ENCODE measurements at places on chromosomes 2 and 18. TPM values are rescaled to one million over a fixed set of nuclear protein-coding genes. Genes with fewer than 3 reads are reported as not detected.

PRSS56 gene
- not detected for total RNA-seq

LBX2 gene
- 1.6 TPM for total RNA-seq

SPP2 gene
- 0.27 TPM for total RNA-seq

NEDD4L gene
- total RNA-seq = 54.1 TPM

SLC14A1 gene
- total RNA-seq = 4.6 TPM

ZSCAN30 gene
- total RNA-seq = 13.2 TPM

UGT1A5 gene
- not detected for total RNA-seq

PECR gene
- 9.0 TPM for total RNA-seq

PDE1A gene
- 3.7 TPM for total RNA-seq

SULT1C4 gene
- not detected for total RNA-seq

SIGLEC15 gene
- total RNA-seq = 8.6 TPM

ST6GAL2 gene
- total RNA-seq = not detected

ITPRIPL1 gene
- 1.3 TPM for total RNA-seq

DNA sequence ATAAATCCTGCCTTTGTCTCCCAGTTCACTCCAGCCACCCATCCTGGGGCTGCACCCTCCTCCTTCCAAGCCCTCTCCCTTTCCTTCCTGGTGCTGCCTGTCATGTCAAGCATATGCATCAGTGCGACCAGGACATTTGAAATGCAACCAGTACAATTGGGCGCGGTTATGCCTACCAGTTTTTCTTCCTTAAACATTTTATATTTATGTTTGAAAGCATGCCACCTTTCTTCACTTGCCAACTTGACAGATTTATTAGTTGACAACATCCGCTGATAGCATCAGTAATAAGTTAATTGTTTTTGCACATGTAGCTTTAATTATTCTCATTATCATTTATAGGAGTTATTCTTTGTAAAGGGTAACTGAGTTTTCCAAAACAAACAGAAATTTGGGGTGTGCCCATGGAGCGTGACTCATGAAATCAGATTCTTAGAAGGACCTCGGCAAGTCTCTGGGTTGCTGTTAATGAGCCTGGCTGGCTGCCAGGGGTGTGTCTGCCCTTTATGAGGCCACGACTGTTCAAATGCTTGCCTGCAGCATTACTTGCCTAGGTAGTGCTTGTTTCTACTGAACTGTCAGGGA lies 32.8 kb upstream of the IL1B start:
- peak; percentile 98 for DNase-seq

- DNase-seq = no peak
Measured at GRCh38 chr2:200486529-200486928, 23.3 kb downstream of the KCTD18 start.

GRCh38 chr2:187168720-187169713 lies 279.0 kb downstream of the CALCRL start:
- no peak for DNase-seq

DNA sequence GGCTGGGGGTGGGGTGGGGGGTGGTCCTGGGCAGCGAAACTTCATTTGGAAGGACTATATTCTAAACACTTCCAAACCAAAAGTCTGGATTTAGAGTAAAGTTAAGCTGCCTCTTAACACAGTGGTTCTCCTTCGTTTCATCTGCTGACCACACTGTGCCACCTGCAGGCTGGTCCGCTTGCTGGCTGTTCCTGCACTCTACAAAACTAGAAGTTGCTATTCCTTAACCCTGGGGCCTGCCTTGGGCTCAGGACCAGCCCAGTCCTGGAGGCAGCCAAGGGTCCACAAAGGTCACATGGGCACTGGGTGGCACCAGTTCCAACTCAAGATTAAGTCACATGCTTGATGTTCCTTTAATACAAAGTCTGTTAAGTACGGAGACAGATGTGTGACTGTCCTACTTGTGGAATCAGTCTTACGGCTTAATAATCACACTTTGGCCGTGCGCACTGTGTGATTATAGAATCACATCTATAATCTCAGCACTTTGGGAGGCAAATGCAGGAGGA lies 195.4 kb downstream of the FAM210A start:
- peak; percentile 56 for DNase-seq

DNA sequence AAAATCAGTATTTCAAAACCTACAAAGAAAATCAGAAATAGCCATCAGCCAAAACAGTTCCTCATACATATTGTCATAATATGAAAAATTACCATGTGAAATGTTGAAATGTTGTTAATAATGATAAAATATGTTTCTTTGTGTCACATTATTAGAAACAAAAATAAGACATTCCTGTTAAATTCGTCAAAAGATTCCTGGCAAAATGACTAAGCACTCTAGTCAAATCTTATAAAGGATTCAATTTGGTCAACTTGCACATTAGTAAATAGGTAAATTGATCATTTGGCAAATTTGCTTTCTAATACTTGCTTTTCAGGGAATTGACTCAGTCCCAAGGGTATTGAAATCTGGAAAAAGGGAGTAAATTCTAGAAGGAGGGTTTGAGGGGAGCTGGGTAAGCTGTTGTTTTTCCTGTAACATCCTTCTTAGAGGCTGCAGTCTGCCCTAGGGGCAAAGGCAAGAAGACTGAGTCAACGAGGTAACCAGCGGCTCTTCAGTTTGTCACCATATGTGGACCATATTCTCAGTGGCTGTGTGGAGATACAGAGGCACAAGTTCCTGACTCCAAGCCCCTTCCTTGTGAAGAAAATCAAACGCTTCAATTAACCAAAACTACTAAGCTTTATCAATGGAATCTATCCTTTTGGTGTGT lies 482.3 kb downstream of the TNS1 start:
- DNase-seq = peak; percentile 66

GRCh38 chr2:206084870-206085741 lies 868 bp downstream of the INO80D start:
- DNase-seq = peak; percentile 29

- no peak for DNase-seq
Measured at GRCh38 chr18:78240101-78240500, 739.5 kb upstream of the SALL3 start.

GRCh38 chr2:85791704-85792565 lies 38.1 kb downstream of the ATOH8 start:
- DNase-seq = no peak

GRCh38 chr2:67877301-67877700 lies 185.5 kb downstream of the C1D start:
- DNase-seq = no peak

DNA sequence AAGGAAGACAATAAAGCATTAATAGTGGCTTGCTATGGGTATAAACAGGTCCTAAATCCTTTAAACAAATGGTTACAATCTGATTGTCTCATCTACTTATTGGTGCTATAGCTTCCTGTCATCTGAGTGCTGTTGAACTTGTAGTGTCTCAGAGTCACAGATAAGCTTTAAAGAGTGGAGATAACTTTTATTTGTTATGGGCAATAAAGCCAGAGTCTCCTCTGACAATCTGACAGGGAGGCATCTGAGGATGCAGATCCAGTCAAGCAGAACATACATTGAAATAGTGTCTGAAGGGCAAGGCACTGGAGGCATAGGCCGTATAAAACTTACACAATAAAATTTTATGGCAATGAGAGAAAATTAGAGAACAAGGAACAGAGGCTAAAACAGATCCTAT lies 1132.4 kb upstream of the CDH2 start:
- DNase-seq = no peak

- DNase-seq = peak; percentile 89
Measured at GRCh38 chr2:81658227-81658626, 1353.7 kb upstream of the LRRTM1 start.

DNA sequence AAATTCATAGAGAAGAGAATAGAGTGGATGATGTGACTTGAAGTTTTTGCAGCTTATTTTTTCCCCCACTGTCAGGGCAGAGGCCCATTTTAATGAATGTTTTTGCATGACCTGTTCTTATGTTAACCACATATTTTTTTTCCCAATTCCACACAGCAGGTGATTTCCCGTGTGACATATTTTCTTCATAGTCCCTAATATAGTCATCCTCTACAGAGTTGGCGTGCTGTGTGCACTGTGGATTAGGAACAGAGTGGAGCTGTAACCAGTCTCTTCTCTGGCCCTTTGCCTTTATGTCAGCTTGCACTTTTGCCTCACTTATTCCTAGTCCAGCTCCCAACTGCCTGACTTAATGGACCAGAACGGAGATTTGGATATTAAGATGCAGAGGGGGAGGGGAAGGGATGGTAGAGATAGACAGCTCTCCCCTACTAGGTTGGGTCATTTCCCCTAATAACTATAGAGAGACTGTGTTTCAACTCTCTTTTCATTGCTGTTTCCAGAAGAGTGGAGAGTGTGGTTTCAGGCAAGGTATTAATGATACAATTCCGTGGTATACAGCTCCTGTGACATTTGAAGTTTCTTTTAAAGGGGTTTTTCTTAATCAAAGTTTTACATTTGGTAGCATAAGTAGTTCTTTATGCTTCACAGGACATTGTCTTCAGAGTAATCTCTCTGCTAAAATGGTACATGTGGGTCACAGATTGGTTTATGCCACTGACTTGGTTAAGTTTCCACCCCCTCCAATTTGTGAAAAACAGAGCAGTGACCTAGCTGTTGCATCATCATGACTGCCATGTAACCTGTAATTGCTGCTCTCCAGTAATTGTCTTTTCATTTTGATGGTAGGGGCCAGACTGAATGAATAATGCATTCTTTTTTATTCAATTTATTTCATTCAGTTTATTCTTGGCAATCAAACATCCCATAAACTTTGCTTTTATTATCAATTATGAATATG lies 161.3 kb downstream of the HAUS1 start:
- DNase-seq = no peak

DNA sequence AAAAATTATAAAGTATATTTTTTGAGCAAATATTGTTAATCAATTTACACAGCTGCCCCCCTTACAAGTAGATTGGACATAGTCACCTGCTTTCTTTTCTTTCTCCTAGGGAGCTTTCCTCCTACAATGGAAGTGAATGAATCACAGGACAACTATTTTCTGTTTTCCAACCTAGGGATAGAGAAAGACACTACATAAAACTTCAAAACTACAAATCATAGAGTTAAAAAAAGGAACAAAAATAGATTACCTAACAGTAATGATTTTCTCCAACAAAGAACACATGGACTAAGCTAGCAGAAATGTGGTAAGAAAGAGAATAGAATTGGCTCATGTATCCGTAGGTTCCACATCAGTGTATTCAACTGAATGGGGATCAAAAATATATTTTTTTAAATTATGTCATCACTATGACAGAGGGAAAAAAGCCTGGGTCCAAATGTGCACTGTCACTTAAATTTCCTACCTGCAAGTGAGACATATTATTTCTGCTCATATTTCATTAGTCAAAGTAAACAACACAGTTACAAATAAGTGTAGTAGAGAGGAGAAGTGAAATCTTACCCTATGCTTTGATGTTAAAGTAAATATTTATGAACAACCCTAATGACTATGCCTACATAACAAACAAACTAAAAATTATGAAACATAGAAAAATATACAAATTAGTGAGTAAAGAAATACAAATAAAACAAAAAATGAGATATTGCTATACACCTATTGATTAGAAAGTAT lies 756.7 kb downstream of the SOCS6 start:
- no peak for DNase-seq

- DNase-seq = no peak
Measured at GRCh38 chr18:46560671-46561045, 96.4 kb downstream of the LOXHD1 start.

DNA sequence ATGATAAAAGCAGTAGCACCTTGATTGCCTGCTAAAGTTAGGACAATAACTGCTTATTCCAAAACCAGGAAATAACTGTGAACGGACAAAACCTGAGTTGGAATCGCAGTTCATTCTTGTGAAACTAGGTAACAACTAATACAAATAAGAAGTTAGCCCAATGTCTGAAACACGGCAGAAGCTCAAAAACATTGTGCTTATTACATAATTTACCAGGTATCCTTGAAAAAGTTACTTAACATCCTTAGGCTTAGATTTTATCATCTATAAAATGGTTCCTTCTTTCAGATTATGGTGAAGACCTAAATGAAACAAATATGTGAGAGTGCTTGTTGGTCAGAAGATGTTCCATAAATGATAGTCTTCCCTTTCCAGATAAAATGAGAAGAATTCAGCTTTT lies 32.4 kb downstream of the RTN4 start:
- DNase-seq = no peak

DNA sequence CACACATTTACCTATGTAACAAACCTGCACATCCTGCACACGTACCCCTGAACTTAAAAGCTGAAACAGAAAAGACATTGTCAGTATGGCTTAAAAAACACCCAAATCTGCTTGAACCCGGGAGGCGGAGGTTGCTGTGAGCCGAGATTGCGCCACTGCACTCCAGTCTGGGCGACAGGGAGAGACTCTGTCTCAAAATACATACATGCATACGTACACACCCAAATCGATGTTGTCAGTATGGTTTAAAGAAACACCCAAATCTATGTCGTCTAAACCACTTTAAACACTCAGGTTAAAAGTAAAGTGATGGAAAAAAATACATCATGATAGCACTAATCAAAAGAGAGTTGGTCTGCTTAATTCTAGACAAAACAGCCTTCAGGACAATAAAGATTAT lies 257.5 kb downstream of the RPRM start:
- DNase-seq = no peak

DNA sequence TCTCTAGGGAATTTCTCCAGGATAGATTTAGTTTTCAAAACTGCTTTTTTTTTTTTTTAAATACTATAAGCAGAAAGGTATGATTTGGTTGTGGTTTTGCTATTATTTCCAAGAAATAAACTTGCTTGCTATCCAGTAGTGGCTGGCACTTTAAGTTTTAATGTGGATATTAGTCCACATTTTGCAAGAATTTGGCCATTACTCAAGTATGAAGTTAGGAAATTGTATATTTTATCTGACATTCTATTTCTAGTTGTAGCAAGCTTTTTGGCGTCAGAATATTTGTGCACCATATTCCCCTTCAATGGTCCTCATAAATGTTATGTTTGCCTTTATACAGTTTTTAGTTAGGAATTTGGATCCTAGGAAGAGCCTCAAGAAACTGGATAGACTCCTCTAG lies 226.3 kb downstream of the ZNF521 start:
- DNase-seq = no peak

GRCh38 chr2:221549143-221549542 lies 23.0 kb downstream of the EPHA4 start:
- no peak for DNase-seq

GRCh38 chr2:9212010-9212635 lies 5.5 kb downstream of the ASAP2 start:
- DNase-seq = no peak

DNA sequence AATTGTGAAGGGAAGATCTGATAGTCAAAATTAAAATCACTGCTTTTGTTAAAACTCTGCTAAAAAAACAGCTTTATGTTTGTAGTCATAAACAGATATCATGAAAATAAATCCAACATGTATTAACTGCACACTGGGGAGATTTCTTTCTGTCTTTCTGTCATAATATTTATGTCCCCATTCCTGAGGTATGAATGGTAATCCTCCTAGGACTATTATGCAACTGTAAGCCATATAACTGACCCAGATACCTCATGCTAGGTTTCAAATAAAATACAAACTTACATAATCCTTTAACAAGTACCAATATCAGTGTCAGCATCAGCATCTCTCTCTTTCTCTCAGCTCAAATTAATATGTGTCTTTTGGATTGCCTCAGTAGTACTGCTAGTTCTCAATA lies 18.2 kb downstream of the IFIH1 start:
- DNase-seq = no peak

- DNase-seq = no peak
Measured at GRCh38 chr2:54061272-54061671, 54.1 kb upstream of the ACYP2 start.

GRCh38 chr2:57759131-57759530 lies 287.5 kb upstream of the VRK2 start:
- no peak for DNase-seq

- no peak for DNase-seq
Measured at GRCh38 chr2:88355486-88355885, 97.0 kb downstream of the FOXI3 start.
